Activated CD8-positive, alpha-beta memory T cell treated with anti-CD3 and anti-CD28 coated beads for 24 hours (primary cell): ENCODE measurements at places on chromosomes 3 and 15.

DNA sequence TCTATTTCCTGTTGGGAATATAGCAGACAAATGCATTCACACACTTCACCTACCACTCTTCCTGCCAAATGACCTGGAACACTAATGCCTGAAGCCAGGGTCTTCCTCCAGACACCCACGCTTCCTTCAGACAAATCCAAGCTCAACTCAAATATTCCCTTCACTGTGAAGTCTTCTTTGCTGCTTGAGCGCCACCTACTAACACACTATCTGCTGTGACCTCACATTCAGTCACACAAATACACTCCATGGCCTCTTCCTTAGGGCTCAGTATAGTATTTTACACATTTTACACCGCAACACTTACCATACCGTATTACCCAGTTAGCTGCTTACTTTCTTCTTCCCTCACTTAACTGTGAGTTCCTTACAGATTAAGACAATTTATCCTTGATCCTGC is 149.4 kb downstream of the SHOX2 start:
- DNase-seq = no peak

- no peak for DNase-seq
Measured at GRCh38 chr15:86572368-86572841, 492.7 kb downstream of the AGBL1 start.

DNA sequence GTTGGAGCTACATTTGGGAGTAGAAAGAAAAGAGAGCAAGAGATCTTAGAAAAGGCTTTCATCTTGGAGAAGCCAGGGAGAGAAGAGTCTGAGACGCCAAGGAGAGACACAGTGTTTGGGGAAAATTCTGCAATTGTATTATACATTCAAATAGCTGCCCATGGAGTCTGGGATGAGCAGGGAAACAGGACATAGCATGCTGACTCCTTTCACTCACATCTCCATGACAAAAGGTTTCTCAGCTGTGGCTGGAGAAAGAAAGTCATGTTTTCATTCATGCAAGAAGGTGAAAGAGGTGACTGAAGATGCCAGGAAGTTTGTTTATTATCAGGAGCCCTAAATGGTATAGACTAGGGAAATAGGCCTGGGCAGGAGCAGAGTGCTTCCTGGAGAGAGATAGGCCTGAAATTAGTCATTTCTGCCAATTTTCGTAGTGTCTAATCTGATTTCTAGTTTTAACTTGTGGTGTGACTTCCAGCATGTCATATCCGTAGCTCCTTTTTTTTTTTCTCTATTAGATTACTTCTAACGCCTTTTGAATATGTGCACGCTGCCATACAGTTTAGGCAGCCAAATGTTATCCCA is 34.1 kb downstream of the ACP3 start:
- DNase-seq = no peak

GRCh38 chr3:88311826-88312225 is 162.1 kb downstream of the C3orf38 start:
- DNase-seq = no peak

- no peak for DNase-seq
Measured at GRCh38 chr15:69275074-69275670, 23.5 kb upstream of the PAQR5 start.

GRCh38 chr15:90557186-90558084 is 27.7 kb downstream of the CRTC3 start:
- no peak for DNase-seq

GRCh38 chr3:46067401-46067800 is 40.1 kb upstream of the XCR1 start:
- no peak for DNase-seq

DNA sequence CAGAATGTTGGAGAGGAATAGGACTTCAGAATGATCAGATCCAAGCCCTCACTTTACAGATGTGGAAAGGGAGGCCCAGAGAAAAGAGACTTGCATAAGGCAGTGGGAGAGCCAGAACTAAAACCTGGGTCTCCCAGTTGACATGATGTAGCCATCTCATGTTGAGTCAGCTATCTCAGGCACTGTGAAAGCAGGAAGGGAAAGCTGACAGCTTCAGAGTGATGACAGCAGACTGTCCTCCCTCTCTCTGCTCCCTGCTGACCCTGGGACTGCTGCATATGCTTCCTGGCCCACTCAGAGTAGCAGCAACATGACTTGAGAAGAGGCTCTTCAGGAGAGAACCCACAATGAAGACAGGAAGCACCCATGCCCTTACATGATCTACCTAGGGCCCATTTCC is 14.7 kb downstream of the FHIT start:
- no peak for DNase-seq

- no peak for DNase-seq
Measured at GRCh38 chr3:42195879-42196330, 70.1 kb downstream of the CCK start.

DNA sequence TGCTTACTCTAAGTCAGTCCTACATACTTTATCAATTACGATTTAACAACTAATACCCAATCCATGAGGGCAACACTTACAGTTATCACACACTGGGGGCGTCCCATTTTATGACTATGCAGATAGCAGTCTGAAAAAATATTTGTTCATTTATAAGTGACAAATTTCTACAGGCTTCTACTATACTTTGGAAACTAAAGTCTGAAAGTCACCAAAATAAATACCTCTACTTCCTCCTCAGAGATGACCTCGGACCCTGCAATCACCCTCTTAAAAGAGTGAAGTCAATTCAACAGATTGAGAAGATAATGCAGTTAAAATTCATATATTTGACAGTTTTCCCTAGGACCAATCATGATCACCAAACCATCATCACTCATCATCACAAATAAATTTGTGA is 76.6 kb downstream of the GSK3B start:
- DNase-seq = no peak

DNA sequence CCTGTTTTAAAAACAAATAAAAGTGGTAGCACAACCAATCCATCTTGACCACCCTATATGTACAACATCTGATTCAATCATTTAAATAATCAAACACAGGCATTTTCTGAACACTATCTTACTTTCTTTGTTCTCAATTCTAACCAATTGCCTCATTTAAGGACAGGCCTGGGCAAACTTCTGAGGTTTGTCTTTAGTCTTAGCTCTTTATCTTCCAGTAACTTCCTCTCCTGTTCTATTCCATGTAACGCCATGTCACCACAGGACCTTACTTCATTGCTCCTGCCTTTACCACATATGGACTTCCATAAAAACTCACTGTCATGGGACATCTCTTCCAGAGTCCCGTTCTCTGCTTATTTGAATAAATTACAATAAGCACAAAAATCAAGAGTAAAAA is 14.9 kb downstream of the HDGFL3 start:
- no peak for DNase-seq

DNA sequence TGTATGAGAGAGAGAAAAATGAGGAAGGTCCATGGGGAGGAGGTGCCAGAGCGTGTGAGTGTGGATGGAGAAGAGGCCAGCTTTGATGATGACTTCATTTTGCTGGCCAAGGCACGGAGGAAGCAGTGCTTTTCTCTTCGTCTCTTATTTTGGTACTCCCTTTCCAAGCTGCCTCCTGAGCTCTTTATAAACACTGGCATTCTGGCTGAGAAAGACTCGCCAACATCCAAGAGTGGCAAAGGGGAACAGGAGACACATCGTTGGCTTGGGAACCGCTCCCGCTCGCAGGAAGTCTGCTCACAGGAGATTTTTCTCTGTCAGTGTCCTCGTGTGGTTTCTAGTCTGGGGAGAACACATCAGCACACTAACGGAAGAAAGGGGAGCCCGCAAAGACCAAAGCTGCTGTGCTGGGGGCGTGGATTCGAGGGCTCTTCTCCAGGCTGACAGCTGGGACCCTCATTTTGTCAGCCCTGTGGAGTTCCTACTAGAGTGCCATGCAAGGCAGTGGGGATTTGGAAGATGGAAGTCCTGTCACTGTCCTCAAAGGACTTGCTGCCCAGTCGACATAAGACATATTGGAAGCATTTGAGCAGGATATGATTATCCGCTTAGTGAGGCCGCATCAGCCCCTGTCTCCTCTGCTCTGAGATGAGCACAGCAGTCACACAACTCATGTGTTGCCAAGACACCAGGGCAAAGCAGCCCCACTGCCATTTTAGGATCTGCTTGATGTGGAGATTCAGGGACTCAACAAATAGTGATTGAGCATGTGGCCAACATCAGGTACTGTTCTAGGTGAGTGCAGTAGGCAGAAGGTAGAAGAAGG is 8.0 kb upstream of the SEMA4B start:
- DNase-seq = no peak

GRCh38 chr3:177483182-177483967 is 286.1 kb upstream of the TBL1XR1 start:
- DNase-seq = no peak

- DNase-seq = no peak
Measured at GRCh38 chr3:172096881-172097420, 57.6 kb downstream of the FNDC3B start.

DNA sequence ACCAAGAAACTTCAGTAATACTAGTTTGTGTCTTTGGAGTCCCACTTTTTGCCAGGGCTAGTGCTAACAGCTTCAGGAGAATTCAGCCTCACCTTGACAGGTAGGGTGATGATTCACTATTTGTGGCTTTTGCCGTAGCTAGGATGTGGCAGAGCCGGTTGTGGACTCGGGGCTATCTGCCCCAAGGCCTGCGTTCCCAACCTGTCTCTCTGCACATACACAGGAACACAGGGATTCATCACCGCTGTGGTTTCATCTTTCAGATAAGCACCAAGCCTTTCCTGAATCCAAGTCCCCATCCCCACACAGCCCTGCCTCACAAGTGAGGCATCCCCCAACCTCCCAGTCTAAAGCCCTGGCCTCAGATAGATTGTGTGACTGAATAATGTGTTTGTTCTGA is 45.2 kb upstream of the POLG start:
- DNase-seq = no peak

- DNase-seq = no peak
Measured at GRCh38 chr15:32691689-32692038, 26.1 kb upstream of the GREM1 start.

DNA sequence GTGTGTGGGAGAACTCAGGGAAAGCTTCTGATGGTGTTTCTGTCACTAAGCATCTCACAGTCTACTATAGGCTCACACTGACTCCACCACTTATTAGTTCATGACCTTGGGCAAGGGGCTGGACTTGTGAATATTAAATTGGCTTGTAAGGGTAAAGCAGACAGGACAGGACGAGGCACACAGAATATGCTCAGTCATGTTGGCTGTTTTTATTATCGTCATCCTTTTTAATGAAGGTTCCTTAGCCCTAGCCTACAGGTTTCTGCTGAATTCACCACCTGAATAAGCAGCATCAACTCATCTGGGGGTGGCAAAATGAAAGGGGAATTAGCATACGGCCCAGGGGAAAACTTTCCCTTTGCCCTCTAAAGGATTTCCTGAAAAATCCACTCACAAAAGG is 39.6 kb upstream of the LIPC start:
- DNase-seq = no peak

DNA sequence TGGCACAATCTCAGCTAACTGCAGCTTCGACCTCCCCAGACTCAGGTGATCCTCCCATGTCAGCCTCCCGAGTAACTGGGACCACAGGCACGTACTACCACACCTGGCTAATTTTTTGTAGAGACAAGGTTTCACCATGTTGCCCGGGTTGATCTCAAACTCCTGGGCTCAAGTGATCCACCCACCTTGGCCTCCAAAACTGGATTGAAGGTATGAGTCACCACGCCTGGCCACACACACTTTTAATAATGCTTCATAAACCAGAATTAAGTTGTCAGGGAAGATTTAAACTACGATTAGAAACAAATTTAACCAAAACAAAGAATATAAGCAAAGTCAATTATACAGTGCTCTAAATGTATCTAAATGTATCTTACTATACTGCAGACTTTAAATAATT is 87.5 kb downstream of the LRRFIP2 start:
- no peak for DNase-seq

DNA sequence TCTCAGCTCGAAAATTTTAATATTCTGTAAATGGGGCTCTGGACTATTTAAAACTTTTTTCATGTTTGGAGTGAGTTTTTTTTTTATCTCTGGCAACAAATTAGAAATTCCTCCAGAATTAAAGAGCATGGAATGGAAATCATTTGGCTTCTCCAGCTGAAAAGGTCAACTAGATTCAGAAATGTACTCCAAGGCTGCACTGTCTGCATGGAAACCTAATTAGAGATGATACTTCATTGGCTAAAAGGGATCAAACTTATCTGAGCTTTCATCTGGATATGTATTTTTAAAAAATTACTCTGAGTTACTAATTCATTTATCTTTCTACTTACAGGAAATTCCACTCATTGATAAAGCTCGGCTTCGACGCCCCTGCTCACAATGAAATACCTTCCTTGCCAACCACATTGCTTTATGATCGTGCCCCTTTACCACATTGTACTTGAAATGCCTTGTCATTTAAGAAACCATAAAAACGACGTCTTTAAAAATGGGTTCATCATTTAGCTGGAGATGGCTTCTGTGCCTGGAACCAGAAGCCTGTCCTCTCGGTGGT is 285.5 kb upstream of the ICE2 start:
- DNase-seq = no peak

- no peak for DNase-seq
Measured at GRCh38 chr15:23038726-23039142, 635 bp downstream of the TUBGCP5 start.

DNA sequence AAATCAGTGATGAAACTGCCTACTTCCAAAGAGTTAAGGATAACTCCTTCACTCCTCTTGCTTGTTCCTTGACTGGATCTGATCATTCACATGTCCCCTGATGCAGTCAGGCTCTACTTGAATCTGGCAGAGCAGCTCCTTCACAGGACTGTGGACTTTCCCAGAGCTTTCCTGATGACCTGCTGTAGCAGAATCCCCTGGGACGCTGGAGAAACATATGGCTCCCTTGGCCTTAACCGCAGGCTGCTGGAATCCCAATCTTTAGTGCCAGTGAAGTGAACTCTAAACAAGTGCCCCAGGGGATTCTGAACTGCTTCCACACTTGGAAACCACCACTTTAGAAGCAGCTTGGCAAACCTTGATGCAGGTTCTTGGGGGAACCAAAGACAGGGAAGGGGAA is 217.8 kb downstream of the CHST2 start:
- no peak for DNase-seq

GRCh38 chr3:99325402-99325801 is 313.0 kb upstream of the COL8A1 start:
- no peak for DNase-seq

DNA sequence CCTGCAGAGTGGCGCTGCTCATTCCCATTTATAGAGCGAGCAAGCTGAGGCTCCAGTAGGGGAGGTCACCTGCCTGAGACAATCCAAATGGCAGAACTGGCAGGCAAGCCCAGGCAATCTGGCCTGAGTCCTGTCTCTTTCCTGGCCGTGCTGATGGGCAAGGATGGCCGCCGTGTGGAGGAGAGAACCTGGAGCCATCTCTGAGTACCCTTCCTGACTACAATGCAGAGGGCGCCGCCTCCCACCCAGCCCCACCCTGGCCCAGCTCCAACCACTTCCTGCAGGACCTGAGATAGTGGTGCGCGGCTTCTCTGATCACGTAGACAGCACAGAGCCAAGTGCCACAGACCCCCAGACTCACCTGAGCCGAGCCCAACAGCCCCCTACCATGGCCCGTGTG is 7.0 kb downstream of the TLR9 start:
- DNase-seq = peak; percentile 66

GRCh38 chr3:187041362-187042307 is 97.7 kb downstream of the RPL39L start:
- DNase-seq = peak; percentile 81
